ENCODE measurements at places on chromosomes 2 and 18.

GRCh38 chr2:223054193-223054781 lies 2.3 kb downstream of the KCNE4 start:
- no peaks in the 10 kb centered on the region for H3K4me1 ChIP-seq
- no peak for DNase-seq
- peaks cover 14% of the 10 kb centered on the region for H3K27me3 ChIP-seq
- H3K27ac ChIP-seq, result no peak overlapping the region
- no peaks in the 10 kb centered on the region for H3K36me3 ChIP-seq
- H3K4me3 ChIP-seq, result no peak overlapping the region

- no peak for DNase-seq
- H3K4me3 ChIP-seq, result no peak overlapping the region
- no peaks in the 10 kb centered on the region for H3K36me3 ChIP-seq
- H3K27me3 ChIP-seq, result peaks cover 35% of the 10 kb centered on the region
Measured at GRCh38 chr2:216742411-216742810, 47.1 kb upstream of the IGFBP5 start.

DNA sequence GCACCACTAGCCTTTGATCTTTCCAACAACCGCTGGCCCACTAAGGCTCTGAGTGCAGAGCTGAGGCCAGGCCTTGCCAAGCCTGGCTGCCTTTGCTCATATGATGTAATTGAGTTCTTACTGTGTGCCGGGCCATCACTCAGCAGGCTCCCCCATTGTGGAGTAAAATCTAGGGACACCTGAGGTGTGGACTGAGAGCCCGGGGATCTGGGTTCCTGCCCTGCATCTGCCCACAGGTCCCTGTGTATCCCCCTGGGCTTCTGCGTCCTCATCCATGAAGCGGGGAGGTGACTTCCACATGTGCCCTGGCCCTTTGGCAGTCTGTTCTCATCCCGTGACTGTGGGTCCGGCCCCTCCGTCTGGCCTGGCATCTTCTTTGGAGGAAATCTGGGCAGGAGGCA lies 33.8 kb downstream of the GREB1 start:
- H3K36me3 ChIP-seq, result no peaks in the 10 kb centered on the region
- peaks cover 8% of the 10 kb centered on the region for H3K27me3 ChIP-seq
- peak; percentile 9 for DNase-seq
- no peak overlapping the region for H3K27ac ChIP-seq

DNA sequence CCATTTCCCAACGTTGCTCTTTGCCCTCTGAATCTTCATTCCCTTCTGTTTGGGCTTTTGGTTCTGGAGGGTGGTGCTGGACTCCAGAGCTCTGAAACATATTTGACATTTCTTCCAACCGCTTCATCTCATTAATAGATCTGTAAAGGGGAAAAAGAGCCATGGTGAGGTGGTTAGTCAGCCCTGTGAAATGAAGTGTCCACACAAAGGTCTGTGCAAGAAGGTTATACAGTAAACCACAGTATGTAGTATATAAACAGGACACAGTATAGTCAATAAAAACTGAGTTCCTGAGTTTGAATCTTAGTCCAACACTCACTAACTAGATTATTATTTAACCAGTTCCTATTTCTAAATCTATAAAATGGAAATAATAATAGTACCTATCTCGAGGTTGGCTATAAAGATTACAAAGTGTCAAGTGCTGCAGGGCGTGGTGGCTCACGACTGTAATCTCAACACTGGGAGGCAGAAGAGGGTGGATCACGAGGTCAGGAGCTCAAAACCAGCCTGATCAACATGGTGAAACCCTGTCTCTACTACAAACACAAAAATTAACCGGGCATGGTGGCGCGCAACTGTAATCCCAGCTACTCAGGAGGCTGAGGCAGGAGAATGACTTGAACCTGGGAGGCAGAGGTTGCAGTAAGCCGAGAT lies 13.1 kb downstream of the STARD7 start:
- DNase-seq, result no peak
- peak overlapping the region; percentile 55 for H3K27ac ChIP-seq
- H3K27me3 ChIP-seq, result no peaks in the 10 kb centered on the region

DNA sequence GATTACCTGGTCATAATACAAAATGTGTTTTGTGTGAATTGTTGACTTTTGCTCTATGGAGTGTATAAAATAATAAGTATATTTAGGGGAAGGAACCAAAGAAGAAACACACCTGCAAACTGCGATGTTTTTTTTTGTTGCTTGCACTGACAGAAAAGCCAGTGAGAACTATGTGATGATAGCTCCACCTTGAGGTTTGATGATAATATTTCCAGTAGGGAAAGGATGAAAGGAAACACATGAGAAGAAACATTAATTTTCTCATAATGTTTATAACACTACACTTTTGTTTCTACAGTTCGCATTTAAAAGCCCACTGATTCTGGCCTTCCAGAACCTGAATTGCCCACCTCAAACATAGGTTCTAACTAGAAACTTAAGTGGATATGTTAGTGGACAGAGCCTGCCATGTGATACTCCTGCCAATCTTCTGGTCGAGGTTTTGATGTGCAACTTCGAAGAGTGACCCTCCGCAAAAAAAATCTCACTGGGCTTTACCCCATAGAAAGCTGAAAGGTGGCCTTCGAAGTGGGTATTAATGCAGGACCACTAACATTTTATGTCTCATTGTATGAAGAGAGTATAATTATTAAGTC lies 476.4 kb upstream of the SPHKAP start:
- DNase-seq, result no peak
- H3K36me3 ChIP-seq, result no peaks in the 10 kb centered on the region
- H3K4me1 ChIP-seq, result no peaks in the 10 kb centered on the region
- no peak overlapping the region for H3K27ac ChIP-seq
- no peak overlapping the region for H3K4me3 ChIP-seq

GRCh38 chr18:47686806-47687205 lies 243.7 kb downstream of the SMAD2 start:
- peaks cover 14% of the 10 kb centered on the region for H3K27me3 ChIP-seq
- H3K27ac ChIP-seq, result no peak overlapping the region
- DNase-seq, result no peak
- no peak overlapping the region for H3K4me3 ChIP-seq

- no peak overlapping the region for H3K27ac ChIP-seq
- peaks cover 17% of the 10 kb centered on the region for H3K27me3 ChIP-seq
- H3K36me3 ChIP-seq, result no peaks in the 10 kb centered on the region
- no peak overlapping the region for H3K4me3 ChIP-seq
- H3K4me1 ChIP-seq, result peaks cover 7% of the 10 kb centered on the region
Measured at GRCh38 chr2:36672199-36672598, 24.3 kb upstream of the VIT start.

- H3K27ac ChIP-seq, result peak overlapping the region; percentile 97
- peak overlapping the region; percentile 96 for H3K4me3 ChIP-seq
- H3K27me3 ChIP-seq, result no peaks in the 10 kb centered on the region
- H3K4me1 ChIP-seq, result peaks cover 56% of the 10 kb centered on the region
- DNase-seq, result no peak
Measured at GRCh38 chr18:74595431-74595830, 2.2 kb upstream of the ZNF407 start.

DNA sequence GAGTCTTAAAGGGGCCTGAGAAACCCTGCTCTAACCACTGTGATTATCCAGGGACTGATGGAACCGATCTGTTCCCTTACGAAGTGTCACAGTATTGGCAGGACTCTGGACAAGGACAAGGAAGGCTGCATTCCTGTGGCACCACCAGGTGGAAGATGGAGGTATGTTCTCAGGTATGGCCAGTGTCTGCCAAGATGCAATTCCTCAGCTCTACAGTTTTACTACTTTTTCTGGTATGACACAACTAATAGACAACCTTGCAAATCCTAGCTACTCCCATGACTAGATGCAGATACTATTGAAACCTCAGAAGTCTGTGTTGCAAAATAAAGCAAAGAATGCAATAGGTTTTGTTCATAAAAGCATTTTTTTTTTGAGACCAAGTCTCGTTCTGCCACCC lies 14.6 kb downstream of the RAB31 start:
- no peak overlapping the region for H3K4me3 ChIP-seq
- no peak for DNase-seq
- peaks cover 18% of the 10 kb centered on the region for H3K27me3 ChIP-seq
- no peaks in the 10 kb centered on the region for H3K4me1 ChIP-seq
- no peaks in the 10 kb centered on the region for H3K36me3 ChIP-seq
- no peak overlapping the region for H3K27ac ChIP-seq

GRCh38 chr2:219384859-219385258 lies 2.9 kb downstream of the DNPEP start:
- peaks cover 29% of the 10 kb centered on the region for H3K4me1 ChIP-seq
- no peak overlapping the region for H3K4me3 ChIP-seq
- H3K27ac ChIP-seq, result no peak overlapping the region
- no peaks in the 10 kb centered on the region for H3K27me3 ChIP-seq
- peaks cover 75% of the 10 kb centered on the region for H3K36me3 ChIP-seq

DNA sequence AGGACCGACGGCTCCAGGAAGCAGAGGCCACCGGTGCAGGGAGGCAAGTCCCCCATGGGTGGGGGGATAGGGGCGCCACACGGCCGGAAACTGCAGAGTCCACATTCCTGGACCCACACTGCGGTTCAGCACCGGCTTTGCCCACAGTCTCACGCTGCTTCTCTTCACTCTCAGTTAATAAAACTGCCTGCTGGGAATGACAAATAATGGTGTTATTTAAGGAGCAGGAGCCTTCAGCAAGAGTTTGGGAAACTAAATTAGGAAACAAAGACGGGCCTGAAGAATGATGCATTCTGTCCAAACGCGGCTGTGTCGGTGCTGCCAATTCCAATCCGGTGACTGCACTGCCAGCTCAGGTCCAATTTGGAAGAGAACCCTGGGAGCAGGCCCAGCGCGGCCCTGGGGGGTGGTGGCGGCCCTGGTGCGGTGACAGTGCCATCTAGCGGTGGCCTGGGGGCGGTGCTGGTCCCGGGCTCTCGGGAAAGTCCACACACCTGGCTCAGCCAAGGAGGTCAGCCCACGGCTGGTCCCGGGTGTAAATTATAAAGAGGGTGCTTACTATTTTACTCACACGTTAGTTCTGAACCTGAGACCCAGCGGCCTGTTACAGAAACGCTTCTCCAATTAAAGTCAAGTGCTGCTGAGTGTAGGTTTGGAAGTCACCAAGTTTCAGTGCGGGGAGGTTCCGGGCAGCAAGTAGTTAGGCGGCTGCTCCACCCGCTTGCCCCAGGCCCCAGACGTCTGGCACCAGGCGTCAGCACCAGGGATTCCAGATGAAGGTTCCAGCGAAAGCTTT lies 73.1 kb upstream of the PXDN start:
- no peaks in the 10 kb centered on the region for H3K36me3 ChIP-seq
- no peak overlapping the region for H3K27ac ChIP-seq
- peaks cover 3% of the 10 kb centered on the region for H3K4me1 ChIP-seq
- H3K4me3 ChIP-seq, result no peak overlapping the region
- DNase-seq, result peak; percentile 77

- no peak for DNase-seq
- no peak overlapping the region for H3K4me3 ChIP-seq
- H3K27me3 ChIP-seq, result no peaks in the 10 kb centered on the region
- H3K36me3 ChIP-seq, result no peaks in the 10 kb centered on the region
- no peak overlapping the region for H3K27ac ChIP-seq
- no peaks in the 10 kb centered on the region for H3K4me1 ChIP-seq
Measured at GRCh38 chr2:208781166-208781565, 374.6 kb downstream of the PTH2R start.

GRCh38 chr2:30866974-30867373 lies 59.7 kb upstream of the CAPN13 start:
- H3K36me3 ChIP-seq, result no peaks in the 10 kb centered on the region
- H3K4me1 ChIP-seq, result peaks cover 6% of the 10 kb centered on the region
- no peak for DNase-seq
- H3K4me3 ChIP-seq, result no peak overlapping the region
- no peak overlapping the region for H3K27ac ChIP-seq

- H3K27ac ChIP-seq, result no peak overlapping the region
- no peak overlapping the region for H3K4me3 ChIP-seq
- H3K27me3 ChIP-seq, result peaks cover 3% of the 10 kb centered on the region
Measured at GRCh38 chr2:119638685-119639554, 40.1 kb upstream of the TMEM177 start.

- no peaks in the 10 kb centered on the region for H3K36me3 ChIP-seq
- no peak overlapping the region for H3K27ac ChIP-seq
- no peak for DNase-seq
- H3K4me1 ChIP-seq, result no peaks in the 10 kb centered on the region
- no peak overlapping the region for H3K4me3 ChIP-seq
Measured at GRCh38 chr2:116917196-116917595, 897.3 kb upstream of the DDX18 start.

DNA sequence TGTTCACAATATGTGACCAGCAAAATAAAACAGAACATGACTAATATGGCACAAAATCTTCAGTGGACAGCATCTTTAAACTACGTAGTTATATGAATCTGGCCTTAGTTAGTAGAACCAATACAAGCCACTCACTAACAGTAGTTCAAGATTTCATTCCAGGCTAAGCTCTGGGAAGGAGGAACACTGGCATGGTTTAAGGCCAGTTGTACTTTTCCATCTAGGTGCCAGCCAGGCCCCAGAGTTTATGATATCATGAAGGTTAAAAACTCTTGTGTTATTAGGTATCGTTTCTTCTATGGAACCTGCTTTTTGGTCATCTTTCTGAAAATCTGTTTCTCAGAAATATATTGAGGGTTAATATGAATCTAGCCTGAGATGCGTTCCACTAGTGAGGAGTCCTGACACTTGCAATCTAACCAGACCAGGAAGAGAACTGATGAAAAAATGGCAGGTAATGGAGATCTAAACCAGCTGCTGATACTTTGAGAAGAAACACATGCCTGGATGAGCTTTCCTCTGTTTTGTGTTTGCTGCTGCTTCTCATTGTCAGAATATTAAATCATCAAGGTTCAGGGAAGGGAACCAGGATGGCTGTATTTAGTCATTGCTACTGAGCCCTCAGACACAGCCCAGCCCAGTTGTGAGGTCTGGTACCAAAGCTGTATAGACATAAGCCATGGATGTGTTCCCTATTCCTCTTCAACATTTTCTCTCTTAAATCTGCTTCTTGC lies 182.8 kb upstream of the SETBP1 start:
- no peak overlapping the region for H3K4me3 ChIP-seq
- no peaks in the 10 kb centered on the region for H3K36me3 ChIP-seq
- H3K27ac ChIP-seq, result no peak overlapping the region
- H3K27me3 ChIP-seq, result no peaks in the 10 kb centered on the region
- H3K4me1 ChIP-seq, result peaks cover 6% of the 10 kb centered on the region

DNA sequence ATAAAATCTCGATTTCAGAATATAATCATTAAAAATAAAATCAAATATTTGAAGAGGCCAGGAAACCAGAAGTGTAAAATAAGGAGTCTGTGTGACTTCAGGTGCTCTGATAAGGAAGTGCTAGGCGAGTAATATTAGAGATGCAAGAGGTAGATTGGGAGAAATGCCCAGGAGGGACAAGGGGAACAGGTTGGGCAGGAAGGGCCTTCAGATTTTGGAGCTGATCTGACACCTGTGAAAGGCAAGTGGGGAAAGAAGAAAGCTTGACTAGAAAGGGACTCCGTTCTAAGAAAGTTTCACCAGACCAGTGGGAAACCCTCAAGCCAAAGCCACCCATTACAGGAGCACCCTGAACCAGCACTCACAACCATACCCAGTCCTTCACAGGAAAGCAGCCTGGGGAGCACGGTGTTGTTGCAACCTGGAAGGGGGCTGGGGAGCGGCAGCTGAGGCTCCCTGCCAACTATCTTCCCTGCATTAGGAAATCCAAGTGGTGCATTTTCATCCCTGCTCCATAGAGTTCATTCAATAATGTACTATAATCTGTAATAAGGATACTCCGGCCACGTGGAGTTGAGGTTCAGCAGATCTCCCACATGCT lies 57.5 kb upstream of the GREB1L start:
- no peak overlapping the region for H3K27ac ChIP-seq
- no peak for DNase-seq
- H3K4me3 ChIP-seq, result no peak overlapping the region
- peaks cover 6% of the 10 kb centered on the region for H3K4me1 ChIP-seq

- H3K27me3 ChIP-seq, result peaks cover 4% of the 10 kb centered on the region
- H3K36me3 ChIP-seq, result no peaks in the 10 kb centered on the region
- H3K4me3 ChIP-seq, result no peak overlapping the region
Measured at GRCh38 chr2:180494286-180494685, 486.1 kb upstream of the UBE2E3 start.

- no peaks in the 10 kb centered on the region for H3K36me3 ChIP-seq
- H3K27ac ChIP-seq, result no peak overlapping the region
- H3K4me3 ChIP-seq, result no peak overlapping the region
Measured at GRCh38 chr2:14633461-14634181, 1.1 kb downstream of the LRATD1 start.

Data from activated T-cell treated with anti-CD3 and anti-CD28 coated beads, Interleukin-2, amount 50 U/mL, for 24 hours (primary cell).